ENCODE measurements at places on chromosomes 11 and 22.

DNA sequence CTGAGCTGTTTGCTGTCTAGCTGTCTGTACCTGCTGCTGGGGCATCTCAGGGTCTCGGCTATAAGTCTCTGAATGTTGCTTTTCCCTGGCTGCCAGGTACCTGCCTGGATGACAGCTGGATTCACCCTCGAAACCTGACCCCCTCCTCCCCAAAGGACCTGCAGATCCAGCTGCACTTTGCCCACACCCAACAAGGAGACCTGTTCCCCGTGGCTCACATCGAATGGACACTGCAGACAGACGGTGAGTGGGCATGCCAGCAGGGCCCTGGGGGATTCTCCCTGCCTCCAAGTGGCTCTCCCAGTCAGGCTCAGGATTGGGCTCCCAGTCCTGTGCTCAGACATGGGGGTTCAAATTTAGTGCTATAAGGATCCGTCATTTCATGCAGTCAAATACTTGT, 12.9 kb downstream of the IL17RA start:
- no peak for DNase-seq

DNA sequence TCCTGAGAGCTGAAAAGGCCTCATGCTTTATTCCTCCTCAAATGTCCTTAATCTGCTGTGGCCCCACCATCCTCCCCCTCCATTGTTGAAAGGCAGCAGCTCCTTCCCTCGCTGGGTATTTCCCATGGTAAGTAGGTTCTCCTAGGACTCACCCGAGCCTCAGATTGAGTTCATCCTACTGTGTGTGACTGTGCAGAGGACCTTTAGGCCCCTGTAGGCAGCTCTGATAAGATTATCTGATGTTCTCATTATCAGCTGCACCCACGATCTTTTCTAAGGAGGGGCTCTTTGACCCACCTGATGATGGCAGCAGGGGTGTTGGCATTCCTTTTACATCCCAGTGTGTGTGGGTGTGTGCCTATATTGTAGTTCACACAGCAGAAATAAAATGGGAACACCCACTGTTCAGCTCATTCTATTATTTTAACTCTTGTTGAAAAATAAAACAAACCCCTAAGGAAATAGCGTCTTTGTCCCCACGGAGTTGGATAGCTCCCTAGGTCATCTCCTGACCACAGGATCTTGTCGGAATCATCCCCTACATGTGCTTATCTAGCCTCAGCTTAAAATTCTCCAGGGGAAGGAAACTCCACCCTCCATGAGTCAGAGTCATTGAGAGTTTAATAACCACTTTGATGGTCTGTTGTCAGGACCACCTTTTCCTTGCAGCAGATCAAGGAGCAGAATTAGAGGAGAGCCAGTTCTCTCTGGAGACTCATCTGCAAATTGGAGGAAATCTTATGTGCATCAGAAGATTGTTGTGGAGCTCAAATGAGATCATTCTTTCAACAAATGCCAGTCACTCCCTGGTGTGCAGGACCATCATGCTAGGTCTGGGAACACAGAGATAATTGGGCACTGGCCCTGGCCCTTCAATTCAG, 19.3 kb downstream of the ENDOD1 start:
- no peak for DNase-seq

DNA sequence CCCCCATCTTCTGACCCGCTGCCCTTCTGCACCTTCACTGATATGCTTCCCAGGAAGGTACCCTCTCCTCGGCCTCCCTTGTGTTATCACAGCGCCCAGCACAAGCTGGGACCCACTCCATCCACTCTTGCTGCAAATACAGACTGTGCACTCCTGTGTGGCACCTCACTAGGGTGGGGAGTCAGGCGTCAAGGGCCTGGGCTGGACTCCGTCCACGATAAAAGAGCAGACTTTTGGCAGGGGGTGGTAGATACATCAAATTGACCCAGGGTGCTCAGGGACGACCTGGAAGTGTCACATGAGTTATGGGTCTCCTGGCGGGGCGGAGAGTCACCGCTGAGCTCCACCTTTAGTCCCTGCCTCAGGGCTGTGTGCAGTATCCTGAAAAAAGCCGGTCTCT, 908 bp downstream of the TRPM5 start:
- DNase-seq = no peak

DNA sequence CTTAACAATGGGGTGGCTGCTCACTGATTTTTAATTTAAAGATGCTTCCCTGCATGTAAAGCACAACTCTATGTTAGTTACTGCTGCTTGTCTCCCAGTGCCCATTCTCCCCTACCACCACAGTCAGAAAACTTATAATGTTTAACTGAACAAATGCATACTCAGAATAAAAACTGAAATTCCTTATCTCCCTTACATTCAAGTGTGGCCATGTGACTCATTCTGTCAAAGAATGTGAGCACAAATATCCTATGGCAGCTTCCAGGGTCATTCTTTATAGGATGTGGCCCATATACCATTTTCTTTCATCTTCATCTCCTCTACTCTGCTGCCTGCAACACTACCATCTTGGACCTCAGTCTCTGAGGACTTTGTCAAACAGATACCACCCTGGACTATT, 374.8 kb downstream of the DYNC2H1 start:
- DNase-seq = no peak

Data from activated CD8-positive, alpha-beta memory T cell treated with anti-CD3 and anti-CD28 coated beads for 24 hours (primary cell).